ENCODE measurements at places on chromosomes 1 and 21. TPM values are rescaled to one million over a fixed set of nuclear protein-coding genes. Genes with fewer than 3 reads are reported as not detected.
A peak's percentile ranks its signal among the peaks of the same experiment; 100 is the strongest.

DNA sequence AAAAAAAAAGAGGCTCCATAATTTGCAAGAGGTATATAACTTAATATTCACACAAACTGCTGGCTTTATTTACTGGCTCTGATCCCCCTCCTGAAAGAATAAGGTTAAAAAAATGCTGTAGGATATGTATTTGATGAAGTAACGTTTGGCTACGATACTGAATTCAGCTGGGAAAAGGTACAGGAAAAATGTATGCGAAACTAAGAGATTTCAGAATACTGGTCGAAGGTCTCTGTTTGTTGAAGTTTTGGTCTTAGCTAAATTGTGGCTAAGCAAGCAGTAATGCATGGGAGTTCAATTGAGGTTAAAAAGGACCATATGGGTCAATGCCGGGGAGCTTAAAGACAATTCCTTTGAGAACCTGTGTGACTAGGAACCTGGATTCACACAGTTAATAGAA lies 355.5 kb upstream of the NCAM2 start:
- no peak for DNase-seq
- H3K4me1 ChIP-seq = no peaks in the 10 kb centered on the region
- H3K27ac ChIP-seq = no peak overlapping the region
- no peaks in the 10 kb centered on the region for H3K36me3 ChIP-seq

FOXO6 gene
- total RNA-seq = 0.55 TPM

DNA sequence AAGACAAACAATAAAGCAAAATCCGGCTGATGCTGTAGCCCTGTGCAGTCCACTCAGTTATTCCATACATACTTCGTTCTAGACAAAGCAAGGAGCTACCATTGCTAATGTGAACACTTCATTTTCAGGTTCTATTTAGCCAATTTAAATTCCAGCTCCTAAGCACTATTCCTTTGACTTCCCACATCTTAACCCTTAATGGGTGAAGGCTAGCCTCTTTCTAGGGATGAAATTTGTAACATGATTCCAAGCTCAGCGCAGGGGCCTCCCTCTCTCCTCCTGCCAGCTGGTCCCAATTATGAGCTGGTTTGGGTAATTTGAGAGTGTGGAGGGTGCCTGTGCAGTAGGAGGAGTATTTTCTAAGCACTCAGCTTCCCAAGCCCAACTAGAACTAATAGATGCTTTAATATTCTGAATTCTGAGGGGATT lies 53.9 kb upstream of the PTGFRN start:
- H3K4me3 ChIP-seq = no peak overlapping the region
- no peaks in the 10 kb centered on the region for H3K36me3 ChIP-seq
- H3K27me3 ChIP-seq = no peaks in the 10 kb centered on the region
- no peak overlapping the region for H3K27ac ChIP-seq

GRCh38 chr1:207499573-207499972 lies 3.6 kb downstream of the CR1 start:
- peaks cover 38% of the 10 kb centered on the region for H3K4me1 ChIP-seq
- H3K4me3 ChIP-seq = no peak overlapping the region
- H3K36me3 ChIP-seq = peaks cover 12% of the 10 kb centered on the region

- peaks cover 16% of the 10 kb centered on the region for H3K4me1 ChIP-seq
- no peak overlapping the region for H3K27ac ChIP-seq
- H3K36me3 ChIP-seq = no peaks in the 10 kb centered on the region
- H3K4me3 ChIP-seq = no peak overlapping the region
Measured at GRCh38 chr1:235069577-235070563, 58.8 kb downstream of the TOMM20 start.

DNA sequence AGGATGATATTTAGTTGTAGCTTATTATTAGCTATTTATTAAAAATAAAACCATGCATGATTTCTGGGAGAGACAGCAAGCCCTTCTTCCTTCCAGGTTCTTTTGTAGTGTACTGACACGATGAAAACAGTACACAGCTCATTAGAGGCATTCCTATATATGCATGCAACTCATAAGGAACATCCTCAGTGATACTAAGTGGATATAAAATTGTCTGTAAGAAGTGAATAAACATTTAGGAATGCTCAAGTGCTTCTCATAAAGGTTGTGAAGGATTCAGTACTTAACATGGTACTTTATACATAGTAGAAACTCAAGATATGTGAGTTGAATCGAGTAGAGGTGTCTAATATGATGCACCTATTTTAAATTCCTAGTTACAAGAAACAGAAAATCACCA lies 287.7 kb downstream of the SDCCAG8 start:
- DNase-seq = no peak
- no peak overlapping the region for H3K4me3 ChIP-seq
- H3K4me1 ChIP-seq = no peaks in the 10 kb centered on the region
- H3K36me3 ChIP-seq = peaks cover 31% of the 10 kb centered on the region

DNA sequence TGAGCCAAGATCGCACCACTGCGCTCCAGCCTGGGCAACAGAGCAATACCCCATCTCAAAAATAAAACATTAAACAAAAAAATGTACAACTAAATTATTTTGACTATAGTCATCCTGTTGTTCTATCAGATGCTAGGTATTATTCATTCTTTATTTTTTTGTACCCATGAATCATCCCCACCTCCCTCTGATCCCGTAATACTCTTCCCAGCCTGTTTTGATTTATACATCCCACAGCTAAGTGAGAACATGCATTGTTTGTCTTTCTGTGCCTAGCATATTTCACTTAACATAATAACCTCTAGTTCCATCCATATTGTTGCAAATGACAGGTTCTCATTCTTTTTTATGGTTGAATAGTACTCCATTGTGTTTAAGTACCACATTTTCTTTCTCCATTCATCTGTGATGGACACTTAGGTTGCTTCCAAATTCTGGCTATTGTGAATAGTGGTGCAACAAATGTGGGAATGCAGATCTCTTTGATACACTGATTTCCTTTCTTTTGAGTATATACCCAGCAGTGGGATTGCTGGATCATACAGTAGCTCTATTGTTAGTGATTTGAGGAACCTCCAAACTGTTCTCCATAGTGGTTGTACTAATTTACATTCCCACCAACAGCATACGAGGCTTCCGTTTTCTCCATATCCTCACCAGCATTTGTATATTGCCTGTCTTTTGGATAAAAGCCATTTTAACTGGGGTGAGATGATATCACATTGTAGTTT lies 84.4 kb downstream of the MACF1 start:
- peaks cover 88% of the 10 kb centered on the region for H3K36me3 ChIP-seq
- H3K4me3 ChIP-seq = no peak overlapping the region
- H3K27me3 ChIP-seq = no peaks in the 10 kb centered on the region
- no peak overlapping the region for H3K27ac ChIP-seq
- DNase-seq = no peak

DNA sequence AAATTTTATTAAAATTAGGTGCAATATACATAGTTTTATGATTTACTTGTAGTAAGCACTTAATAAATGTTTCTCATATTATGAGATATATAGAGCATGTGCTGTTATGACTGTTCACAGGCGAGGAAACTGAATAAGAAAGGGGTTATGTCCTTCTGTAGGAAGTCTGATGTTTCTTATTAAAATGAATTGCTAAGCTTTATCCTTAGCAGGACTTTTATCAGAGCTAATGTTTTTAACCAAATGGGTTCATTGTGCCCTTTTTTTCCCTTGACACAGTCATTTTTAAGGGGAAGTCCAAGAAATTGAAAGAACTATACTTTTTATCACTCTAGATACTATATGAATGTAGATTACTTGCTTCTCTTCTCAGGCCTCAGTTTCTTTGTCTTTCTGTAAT lies 285.2 kb downstream of the PTPRC start:
- peaks cover 62% of the 10 kb centered on the region for H3K4me1 ChIP-seq
- DNase-seq = no peak
- H3K27me3 ChIP-seq = no peaks in the 10 kb centered on the region
- no peak overlapping the region for H3K4me3 ChIP-seq

PAQR6 gene
- 1.6 TPM for total RNA-seq

CATSPERE gene
- total RNA-seq = 1.1 TPM

DNA sequence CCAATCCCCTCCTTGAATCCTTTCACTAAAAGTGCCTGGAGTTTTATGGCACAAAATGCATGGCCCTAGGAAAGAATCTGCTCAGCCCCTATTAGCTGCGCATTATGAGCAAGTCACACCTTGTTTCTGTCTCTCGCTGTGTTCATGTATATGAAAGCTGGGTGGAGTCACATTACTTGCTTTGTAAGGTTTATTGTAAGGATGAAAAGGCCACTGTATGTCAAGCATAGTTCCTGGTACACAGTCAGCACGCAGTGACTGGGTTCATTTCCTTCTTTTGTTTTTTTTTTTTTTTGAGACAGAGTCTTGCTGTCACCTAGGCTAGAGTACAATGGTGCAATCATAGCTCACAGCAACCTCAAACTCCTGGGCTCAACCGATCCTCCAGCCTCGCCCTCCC lies 6.7 kb upstream of the SLC9A1 start:
- peak overlapping the region; percentile 74 for H3K4me3 ChIP-seq
- DNase-seq = no peak
- no peaks in the 10 kb centered on the region for H3K27me3 ChIP-seq
- peaks cover 20% of the 10 kb centered on the region for H3K4me1 ChIP-seq
- no peaks in the 10 kb centered on the region for H3K36me3 ChIP-seq
- peak overlapping the region; percentile 91 for H3K27ac ChIP-seq

LEPROT gene
- total RNA-seq = 11.3 TPM

CNIH3 gene
- 1.8 TPM for total RNA-seq

DNA sequence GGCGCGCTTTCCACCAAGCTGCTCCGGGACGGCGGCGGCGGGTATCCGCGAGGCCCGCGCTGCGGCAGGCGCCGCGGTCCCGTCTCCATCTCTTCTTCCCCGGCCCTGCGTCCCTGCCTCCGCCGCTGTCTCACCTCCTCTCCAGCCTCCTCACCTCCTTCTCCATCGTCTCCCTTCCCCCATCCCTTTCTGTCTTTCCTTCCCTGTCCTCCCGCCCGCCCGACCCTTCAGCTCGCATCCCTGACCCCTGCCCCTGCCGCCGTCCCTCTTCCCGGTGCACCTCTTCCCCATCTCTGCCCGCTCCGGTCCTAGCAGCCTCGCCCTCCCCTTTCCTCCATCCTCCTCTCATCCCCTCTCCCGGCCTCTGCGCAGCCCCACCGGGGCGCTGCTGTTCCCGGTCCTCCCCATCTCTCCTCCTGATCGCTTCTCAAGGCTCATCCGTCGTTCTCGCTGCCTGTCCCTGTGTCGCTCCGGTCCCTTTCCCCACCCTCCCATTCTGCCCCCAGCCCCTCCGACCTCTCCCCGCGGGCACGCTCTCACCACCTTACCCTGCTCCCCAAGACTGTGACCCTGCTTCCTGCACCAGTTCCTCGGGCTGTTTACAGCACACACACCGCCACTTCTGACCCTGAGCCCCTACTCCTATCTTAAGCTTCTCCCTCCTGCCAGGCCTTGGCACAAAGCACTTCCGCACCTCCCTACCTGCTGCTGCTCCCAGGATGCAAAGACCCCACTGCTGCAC lies 760 bp upstream of the NPHP4 start:
- peak overlapping the region; percentile 81 for H3K27ac ChIP-seq
- no peaks in the 10 kb centered on the region for H3K27me3 ChIP-seq
- DNase-seq = no peak
- H3K4me1 ChIP-seq = peaks cover 34% of the 10 kb centered on the region
- H3K36me3 ChIP-seq = peaks cover 4% of the 10 kb centered on the region

SPRR2D gene
- total RNA-seq = not detected

- H3K36me3 ChIP-seq = no peaks in the 10 kb centered on the region
- H3K4me1 ChIP-seq = peaks cover 6% of the 10 kb centered on the region
- H3K27me3 ChIP-seq = peaks cover 6% of the 10 kb centered on the region
- DNase-seq = no peak
Measured at GRCh38 chr1:202014915-202015661, 4.7 kb downstream of the ELF3 start.

TBX19 gene
- 4.7 TPM for total RNA-seq

- no peak overlapping the region for H3K4me3 ChIP-seq
- no peak for DNase-seq
- H3K36me3 ChIP-seq = peaks cover 6% of the 10 kb centered on the region
- H3K4me1 ChIP-seq = peaks cover 3% of the 10 kb centered on the region
Measured at GRCh38 chr1:228181645-228182034, 16.0 kb downstream of the IBA57 start.

DNA sequence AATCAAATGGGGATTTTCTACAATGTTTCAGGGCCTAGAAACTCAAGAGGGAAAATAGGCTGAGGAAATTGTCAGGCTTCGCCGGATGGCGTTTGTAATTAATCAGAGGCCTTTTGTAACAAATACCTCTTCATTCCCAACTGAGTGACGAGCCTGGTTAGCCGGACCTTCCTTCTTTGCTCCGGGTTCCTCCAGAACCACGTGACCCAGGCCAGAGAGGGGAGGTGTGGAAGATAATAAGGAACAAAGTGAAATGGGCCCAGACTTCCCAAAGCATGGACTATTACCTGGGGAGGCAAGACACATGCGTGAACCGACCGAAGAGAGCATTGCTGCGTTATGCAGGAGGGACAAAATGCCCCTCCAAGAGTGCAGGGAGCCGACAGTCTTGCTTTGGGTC lies 7.5 kb upstream of the IGSF21 start:
- H3K4me3 ChIP-seq = no peak overlapping the region
- no peaks in the 10 kb centered on the region for H3K36me3 ChIP-seq

GRCh38 chr1:211612786-211613107 lies 33.8 kb upstream of the SLC30A1 start:
- no peaks in the 10 kb centered on the region for H3K27me3 ChIP-seq
- H3K36me3 ChIP-seq = no peaks in the 10 kb centered on the region
- peaks cover 3% of the 10 kb centered on the region for H3K4me1 ChIP-seq
- H3K4me3 ChIP-seq = no peak overlapping the region
- no peak for DNase-seq

- H3K27me3 ChIP-seq = peaks cover 5% of the 10 kb centered on the region
- no peak overlapping the region for H3K4me3 ChIP-seq
- H3K27ac ChIP-seq = no peak overlapping the region
- no peaks in the 10 kb centered on the region for H3K4me1 ChIP-seq
Measured at GRCh38 chr1:55443175-55443915, 228.2 kb upstream of the USP24 start.

GRCh38 chr21:41634211-41634694 lies 126.3 kb upstream of the TMPRSS2 start:
- no peak overlapping the region for H3K4me3 ChIP-seq
- DNase-seq = no peak
- no peaks in the 10 kb centered on the region for H3K4me1 ChIP-seq
- H3K27me3 ChIP-seq = peaks cover 2% of the 10 kb centered on the region
- H3K27ac ChIP-seq = no peak overlapping the region
- H3K36me3 ChIP-seq = no peaks in the 10 kb centered on the region

DNA sequence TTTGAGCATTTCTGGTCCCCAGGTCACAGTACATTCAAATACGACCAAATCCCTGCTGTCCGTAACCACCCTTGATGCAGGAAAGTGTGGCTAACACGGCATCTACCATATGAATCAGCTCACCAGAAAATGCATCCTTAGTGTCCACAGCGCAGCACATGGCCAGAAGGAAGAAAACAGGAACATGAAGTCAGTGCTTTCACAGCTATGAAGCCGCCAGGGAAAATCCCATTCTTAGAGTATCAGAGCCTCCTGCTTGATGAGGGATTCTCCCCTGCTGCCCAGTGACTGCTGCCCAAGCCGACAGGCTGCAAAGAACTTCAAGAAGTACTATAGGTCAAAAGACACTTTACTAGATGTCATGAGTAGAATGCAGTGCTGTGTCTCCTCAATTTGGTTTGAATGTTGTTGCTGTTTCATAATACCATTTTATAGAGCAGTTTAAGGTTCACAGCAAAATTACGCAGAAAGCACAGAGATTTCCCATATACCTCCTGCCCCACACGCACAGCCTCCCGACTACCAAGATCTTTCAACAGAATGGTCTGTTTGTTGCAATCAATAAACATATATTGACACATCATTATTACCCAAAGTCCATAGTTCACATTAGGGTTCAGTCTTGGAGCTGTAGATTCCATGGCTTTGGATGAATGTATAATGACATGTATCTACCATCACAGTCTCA lies 14.5 kb downstream of the TIAM1 start:
- H3K4me3 ChIP-seq = no peak overlapping the region
- no peaks in the 10 kb centered on the region for H3K27me3 ChIP-seq
- H3K4me1 ChIP-seq = peaks cover 24% of the 10 kb centered on the region
- no peaks in the 10 kb centered on the region for H3K36me3 ChIP-seq
- no peak for DNase-seq
- no peak overlapping the region for H3K27ac ChIP-seq

TSPEAR gene
- not detected for total RNA-seq

ASAP3 gene
- total RNA-seq = 3.1 TPM

Data from activated B cell treated with CpG ODN at 0.5 μM for 24 hours (primary cell).